ENCODE measurements at places on chromosomes 5 and 9.

DNA sequence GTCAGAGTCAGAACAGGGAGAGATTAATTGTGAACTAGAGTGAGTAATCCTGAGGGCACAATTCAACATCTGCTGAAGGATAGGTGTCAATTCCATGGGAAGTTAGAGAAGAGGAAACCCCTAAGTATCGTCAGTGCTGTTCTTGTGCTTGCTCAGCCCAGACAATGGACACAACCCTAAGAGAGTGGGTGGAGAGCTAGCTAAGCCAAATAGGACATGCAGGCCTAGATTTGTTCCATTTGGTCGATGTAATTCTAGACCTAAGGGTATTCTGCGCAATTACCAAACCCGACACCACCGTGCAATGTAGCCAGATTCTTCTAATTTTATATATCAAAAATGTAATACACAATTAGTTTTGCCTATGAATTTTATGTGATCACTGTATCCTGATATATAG, 431.6 kb downstream of the SH3GL2 start:
- no peak for DNase-seq

- no peak for DNase-seq
Measured at GRCh38 chr9:489198-490197, 274.8 kb downstream of the DOCK8 start.

- DNase-seq = no peak
Measured at GRCh38 chr9:93587651-93588347, 11.4 kb downstream of the PHF2 start.

- DNase-seq = no peak
Measured at GRCh38 chr5:86971034-86971571, 296.6 kb upstream of the RASA1 start.

DNA sequence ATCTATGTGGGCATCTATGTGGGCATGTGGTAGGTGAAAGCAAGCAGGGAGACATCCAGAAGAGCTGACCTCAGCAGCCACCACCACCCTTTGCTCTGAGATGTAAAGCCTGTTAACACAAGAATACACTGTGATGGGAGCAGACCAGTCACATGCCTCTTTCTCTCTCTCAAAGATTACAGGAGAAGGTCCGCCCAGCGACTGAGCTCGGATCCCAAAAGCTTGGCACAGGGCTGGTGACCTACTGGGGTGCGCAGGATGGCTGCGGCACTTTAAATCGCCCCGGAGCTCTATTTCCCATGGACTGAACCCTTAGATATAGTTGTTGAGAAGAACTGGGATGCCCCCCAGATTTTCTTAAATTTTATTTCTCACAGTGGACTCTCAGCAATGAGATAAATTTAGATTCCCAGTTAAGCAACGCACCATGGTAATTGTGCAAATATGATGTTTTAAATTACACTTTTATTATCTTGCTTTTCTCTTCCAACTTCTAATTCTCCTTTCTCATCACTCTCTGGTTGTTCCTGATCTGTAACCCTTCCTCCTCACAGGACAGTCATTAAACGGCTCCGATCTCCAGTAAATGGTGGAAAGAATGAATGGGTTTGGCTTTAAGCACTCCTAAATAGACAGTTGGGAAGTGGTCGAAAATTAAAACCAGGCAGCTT, 37.7 kb upstream of the ICE1 start:
- no peak for DNase-seq

- no peak for DNase-seq
Measured at GRCh38 chr5:130138406-130139045, 234.3 kb downstream of the CHSY3 start.

- DNase-seq = no peak
Measured at GRCh38 chr9:4098031-4098430, 201.8 kb downstream of the GLIS3 start.

DNA sequence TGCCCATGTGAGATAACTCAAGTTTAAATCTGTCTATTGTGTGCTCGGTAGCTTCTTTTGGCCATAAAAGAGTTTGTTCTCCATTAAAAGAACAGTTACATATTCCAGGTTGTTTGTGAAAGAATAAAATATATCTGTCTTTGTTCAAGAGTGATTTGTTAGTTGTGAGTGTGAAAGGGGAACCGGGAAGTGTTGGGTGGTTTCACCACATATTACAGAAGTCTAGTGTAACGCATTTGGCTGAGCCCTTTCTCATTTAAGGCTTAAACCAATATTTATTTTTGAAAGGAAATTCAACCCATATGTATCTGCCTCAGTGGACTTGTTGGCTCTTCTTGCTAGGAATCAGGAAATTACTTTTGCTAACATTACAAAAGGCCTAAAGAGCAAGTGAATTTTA, 54.1 kb upstream of the DMRTA1 start:
- DNase-seq = no peak

GRCh38 chr9:98097836-98098235, 21.2 kb downstream of the TRIM14 start:
- no peak for DNase-seq

GRCh38 chr5:37860206-37860605, 20.4 kb upstream of the GDNF start:
- no peak for DNase-seq

GRCh38 chr9:114231273-114231672, 75.9 kb downstream of the COL27A1 start:
- no peak for DNase-seq

DNA sequence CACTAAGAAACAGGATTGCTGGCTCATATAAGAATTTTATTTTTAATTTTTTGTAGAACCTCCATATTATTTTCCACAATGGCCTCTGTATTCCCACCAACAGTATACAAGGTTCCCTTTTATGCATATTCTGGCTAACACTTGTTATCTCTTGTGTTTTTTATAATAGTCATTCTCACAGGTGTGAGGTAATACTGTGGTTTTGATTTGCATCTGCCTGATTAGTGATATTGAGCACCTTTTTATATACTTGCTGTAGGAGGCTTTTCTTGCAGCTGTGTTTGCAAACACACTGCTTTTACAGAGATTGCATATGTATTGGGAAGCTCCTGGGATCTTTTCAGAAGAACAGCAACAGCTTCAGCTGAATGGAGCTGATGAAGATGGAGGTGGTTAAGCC, 164.8 kb downstream of the DEPDC1B start:
- no peak for DNase-seq

DNA sequence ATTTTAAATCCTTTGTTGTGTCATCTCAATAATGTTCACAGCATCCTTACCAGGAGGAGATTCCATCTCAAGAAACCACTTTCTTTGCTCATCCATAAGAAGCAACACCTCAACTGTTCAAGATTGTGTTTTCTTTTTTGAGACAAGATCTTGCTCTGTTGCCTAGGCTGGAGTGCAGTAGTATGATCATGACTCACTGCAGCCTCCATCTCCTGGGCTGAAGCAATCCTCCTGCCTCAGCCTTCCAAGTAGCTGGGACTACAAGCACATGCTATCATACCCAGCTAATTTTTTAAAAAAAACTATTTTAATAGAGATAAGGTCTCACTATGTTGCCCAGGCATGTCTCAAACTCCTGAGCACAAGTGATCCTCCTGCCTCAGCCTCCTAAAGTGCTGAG, 60.0 kb downstream of the ABHD17B start:
- no peak for DNase-seq

GRCh38 chr5:147454996-147455677, 54.7 kb downstream of the DPYSL3 start:
- no peak for DNase-seq

GRCh38 chr5:137609127-137609526, 110.0 kb upstream of the SPOCK1 start:
- no peak for DNase-seq

DNA sequence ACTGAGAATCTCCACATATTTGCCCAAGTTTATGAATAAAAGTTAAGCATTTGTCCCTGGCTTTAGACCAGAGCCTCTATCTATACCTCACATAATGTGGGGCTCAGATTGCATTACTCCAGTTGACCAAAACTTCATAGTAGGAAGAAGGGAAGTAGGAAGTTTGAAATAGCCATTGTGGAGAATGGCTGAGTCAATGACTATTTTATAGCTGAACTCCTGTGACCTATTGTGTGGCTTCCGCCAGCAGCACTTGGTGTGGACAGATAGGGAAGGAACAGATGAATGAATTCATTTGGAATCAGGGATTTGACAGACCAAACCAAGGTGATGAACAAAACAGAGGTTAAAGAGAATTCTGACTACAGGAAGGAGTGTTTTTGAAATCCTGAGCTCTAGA, 92.9 kb upstream of the LPAR1 start:
- no peak for DNase-seq
